Upper lobe of right lung (tissue), 1 donor: ENCODE measurements at places on chromosomes 1 and 21. TPM values are rescaled to one million over a fixed set of nuclear protein-coding genes. Genes with fewer than 3 reads are reported as not detected.

Gene SYPL2
- total RNA-seq: 3.1 TPM

Gene FGR
- 149 TPM for total RNA-seq

DNA sequence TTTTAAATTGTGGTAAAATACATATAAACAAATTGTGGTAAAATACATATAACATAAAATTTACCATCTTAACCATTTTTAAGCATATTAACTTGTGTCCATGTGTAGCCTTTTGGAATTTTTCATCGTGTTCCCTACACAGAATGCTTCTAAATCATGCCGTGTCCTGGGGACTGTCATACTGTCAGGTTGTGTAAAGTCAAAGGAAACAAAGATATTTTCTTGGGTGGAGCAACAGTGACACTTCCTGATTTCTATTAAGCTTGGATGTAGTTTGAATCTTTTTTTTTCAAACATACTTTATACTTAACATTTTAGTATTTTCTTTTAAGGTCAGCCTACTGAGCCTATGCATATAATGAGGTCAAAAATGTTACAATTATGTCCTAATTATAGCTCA lies 32.3 kb downstream of the DOP1B start:
- H3K36me3 ChIP-seq: no peaks in the 10 kb centered on the region
- no peak for DNase-seq
- no peak overlapping the region for H3K4me3 ChIP-seq
- H3K27me3 ChIP-seq: no peaks in the 10 kb centered on the region
- H3K4me1 ChIP-seq: peaks cover 7% of the 10 kb centered on the region

- no peaks in the 10 kb centered on the region for H3K4me1 ChIP-seq
- no peak overlapping the region for H3K27ac ChIP-seq
- no peaks in the 10 kb centered on the region for H3K27me3 ChIP-seq
- no peak overlapping the region for H3K4me3 ChIP-seq
- no peak for DNase-seq
- H3K36me3 ChIP-seq: no peaks in the 10 kb centered on the region
These were observed 111.1 kb downstream of the ZSCAN20 start for GRCh38 chr1:33583567-33583966.

DNA sequence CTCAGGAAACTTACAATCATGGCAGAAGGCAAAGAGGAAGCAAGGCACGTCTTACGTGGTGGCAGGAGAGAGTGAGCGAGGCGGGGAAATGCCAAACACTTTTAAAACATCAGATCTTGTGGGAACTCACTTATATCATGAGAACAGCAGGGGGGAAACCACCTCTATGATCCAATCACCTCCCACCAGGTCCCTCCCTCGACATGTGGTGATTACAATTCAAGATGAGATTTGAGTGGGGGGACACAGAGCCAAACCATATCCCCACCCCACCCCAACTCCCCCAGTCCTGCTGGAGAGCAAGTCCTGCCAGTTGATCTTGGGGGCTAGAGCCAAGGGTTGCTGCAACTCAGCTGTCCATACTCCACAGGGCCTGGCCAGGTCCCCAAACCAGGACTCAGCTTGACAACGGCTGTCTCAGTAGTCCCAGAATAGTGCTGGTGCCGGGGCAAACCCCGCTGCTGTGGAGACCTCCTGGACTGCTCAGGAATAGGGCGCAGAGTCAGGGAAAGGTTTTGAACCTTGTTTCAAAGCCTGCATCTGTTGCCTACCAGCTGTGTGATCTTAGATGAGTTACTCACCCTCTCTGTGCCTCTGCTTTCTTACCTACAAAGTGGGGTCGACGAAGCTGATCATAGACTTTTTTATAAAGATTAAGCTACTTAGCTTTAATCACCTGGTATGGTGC lies 79.5 kb downstream of the STUM start:
- no peaks in the 10 kb centered on the region for H3K27me3 ChIP-seq
- H3K36me3 ChIP-seq: peaks cover 6% of the 10 kb centered on the region
- peaks cover 4% of the 10 kb centered on the region for H3K4me1 ChIP-seq
- DNase-seq: peak; percentile 51
- H3K27ac ChIP-seq: no peak overlapping the region
